ENCODE measurements at places on chromosomes 5 and 9. TPM values are rescaled to one million over a fixed set of nuclear protein-coding genes. Genes with fewer than 3 reads are reported as not detected.

TICAM2 gene
- total RNA-seq = 3.5 TPM

ASPN gene
- total RNA-seq = not detected

PIP5KL1 gene
- total RNA-seq = 2.9 TPM

GDNF gene
- total RNA-seq = not detected

Data from endothelial cell of umbilical vein (primary cell).